ENCODE measurements at places on chromosomes 12 and 14. TPM values are rescaled to one million over a fixed set of nuclear protein-coding genes. Genes with fewer than 3 reads are reported as not detected.

SNX6 gene
- 75.4 TPM for total RNA-seq

GRCh38 chr12:78698747-78699146 is 165.8 kb upstream of the SYT1 start:
- no peak for ATAC-seq
- no peaks in the 10 kb centered on the region for H3K4me1 ChIP-seq
- no peak overlapping the region for H3K4me3 ChIP-seq
- H3K27ac ChIP-seq = no peak overlapping the region
- H3K36me3 ChIP-seq = no peaks in the 10 kb centered on the region

- H3K27me3 ChIP-seq = peaks cover 17% of the 10 kb centered on the region
- H3K4me3 ChIP-seq = peak overlapping the region; percentile 99
- H3K27ac ChIP-seq = peak overlapping the region; percentile 93
- peak; percentile 15 for ATAC-seq
- peaks cover 19% of the 10 kb centered on the region for H3K36me3 ChIP-seq
- H3K4me1 ChIP-seq = peaks cover 10% of the 10 kb centered on the region
These were observed 399 bp upstream of the WASHC4 start for GRCh38 chr12:105107171-105107493.

DNA sequence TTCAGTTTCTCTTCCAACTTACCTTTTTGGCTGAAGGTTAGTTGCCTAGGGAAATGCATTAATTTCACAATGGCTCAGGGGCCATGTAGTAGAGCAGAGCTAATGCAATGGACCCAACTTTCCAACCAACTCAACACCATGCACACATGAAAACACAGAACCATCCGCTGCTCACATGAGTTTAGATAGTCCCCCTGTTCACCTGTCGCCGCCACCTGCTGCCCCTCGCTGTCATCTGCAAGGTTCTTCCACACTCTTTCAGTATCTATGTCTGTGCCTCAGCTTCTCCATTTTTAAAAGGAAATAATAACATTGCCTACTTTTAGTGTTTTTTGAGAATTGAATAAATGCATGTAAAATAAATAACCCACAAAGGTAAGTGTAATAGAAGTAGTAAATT is 585.6 kb downstream of the ETNK1 start:
- no peaks in the 10 kb centered on the region for H3K27me3 ChIP-seq
- no peak for ATAC-seq
- no peak overlapping the region for H3K4me3 ChIP-seq
- H3K4me1 ChIP-seq = no peaks in the 10 kb centered on the region
- H3K27ac ChIP-seq = no peak overlapping the region

DNA sequence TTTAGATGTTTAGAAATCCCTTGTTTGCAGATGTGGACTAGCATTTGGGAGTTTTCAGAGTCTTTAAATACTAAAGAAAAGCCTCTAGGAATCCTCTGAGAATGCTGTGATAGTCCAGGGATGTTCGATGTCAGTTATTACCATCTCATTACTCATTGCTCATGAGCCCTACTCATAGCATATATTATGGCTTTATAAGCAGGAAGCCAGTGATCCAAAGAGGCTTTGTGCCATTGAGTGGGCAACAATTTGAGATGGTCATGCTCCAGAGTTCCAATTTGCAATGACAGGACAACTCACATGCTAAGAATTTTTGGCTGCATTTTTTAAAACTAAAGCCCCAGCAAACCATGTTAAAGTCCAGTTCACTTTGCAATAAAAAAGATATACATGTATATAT is 163.0 kb downstream of the OTOGL start:
- ATAC-seq = no peak
- no peaks in the 10 kb centered on the region for H3K36me3 ChIP-seq
- no peak overlapping the region for H3K4me3 ChIP-seq
- H3K27ac ChIP-seq = no peak overlapping the region
- peaks cover 25% of the 10 kb centered on the region for H3K27me3 ChIP-seq

DNA sequence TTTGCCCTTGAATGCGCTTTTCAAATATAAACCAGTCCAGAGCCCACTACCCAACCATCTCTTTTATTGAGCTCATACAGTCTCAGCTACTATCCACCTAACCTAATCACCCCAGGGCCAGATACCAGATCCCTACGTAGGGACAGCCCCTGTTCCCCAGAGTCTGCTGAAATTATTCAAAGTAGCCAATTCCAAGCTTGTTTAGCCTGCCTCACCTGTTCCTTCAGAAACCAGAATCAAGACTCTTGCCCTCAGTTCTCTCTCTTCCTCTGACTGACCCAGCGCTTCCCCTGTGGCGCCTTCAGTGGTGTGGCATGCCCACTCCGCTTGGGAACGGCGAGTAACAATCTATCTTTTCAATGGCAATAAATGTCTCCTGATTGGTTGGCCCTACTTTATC is 18.8 kb downstream of the BMAL2 start:
- no peaks in the 10 kb centered on the region for H3K4me1 ChIP-seq
- H3K27me3 ChIP-seq = peaks cover 19% of the 10 kb centered on the region
- no peak overlapping the region for H3K27ac ChIP-seq
- no peak for ATAC-seq

GRCh38 chr12:100504804-100505203 is 31.1 kb downstream of the NR1H4 start:
- H3K36me3 ChIP-seq = no peaks in the 10 kb centered on the region
- no peak overlapping the region for H3K27ac ChIP-seq

All from activated T-helper 17 cell treated with anti-CD3 and anti-CD28 coated beads, Interleukin-2, amount 50 U/mL, for 72 hours (primary cell).